SK-N-MC (cell line): ENCODE measurements at places on chromosomes 13 and 19.

DNA sequence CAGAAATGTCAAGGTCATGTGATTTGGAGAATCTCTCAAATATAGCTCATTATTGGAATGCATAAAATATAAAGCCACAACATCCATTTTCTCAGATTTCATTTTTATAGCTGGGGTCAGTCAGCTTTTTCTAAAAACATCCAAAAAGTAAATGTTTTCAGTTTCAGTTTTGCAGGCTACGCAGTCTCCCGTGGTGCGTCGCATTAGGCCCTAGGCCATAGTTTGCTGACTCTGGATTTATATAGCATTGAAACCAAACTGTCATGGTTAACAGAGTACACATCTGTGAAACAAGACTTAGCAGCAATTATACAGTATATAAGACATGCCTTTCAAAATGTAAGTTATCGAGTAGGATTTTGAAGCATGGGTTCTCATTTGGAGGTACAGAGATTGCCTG lies 140.0 kb downstream of the IRS2 start:
- DNase-seq, result peak; percentile 53

GRCh38 chr19:42121656-42122069 lies 10.6 kb downstream of the POU2F2 start:
- no peak for DNase-seq

DNA sequence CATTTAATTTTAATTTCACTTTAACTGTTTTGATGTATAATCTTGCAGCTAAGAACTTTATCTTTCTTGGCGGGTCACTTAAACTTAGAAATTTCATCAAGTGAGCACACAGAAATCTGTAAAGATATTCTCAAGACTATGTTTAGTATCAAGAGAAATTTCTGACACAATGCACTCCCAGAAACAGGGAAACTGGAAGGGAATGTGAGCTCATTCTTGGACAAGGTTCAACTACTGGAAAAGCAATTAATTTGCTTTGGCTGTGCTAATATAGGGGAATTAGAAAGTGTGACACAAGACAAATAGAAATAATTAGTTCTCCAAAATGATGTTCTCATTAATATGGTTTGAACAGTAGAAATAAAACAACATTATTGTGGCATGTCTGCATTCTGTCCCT lies 402.3 kb downstream of the DACH1 start:
- no peak for DNase-seq

DNA sequence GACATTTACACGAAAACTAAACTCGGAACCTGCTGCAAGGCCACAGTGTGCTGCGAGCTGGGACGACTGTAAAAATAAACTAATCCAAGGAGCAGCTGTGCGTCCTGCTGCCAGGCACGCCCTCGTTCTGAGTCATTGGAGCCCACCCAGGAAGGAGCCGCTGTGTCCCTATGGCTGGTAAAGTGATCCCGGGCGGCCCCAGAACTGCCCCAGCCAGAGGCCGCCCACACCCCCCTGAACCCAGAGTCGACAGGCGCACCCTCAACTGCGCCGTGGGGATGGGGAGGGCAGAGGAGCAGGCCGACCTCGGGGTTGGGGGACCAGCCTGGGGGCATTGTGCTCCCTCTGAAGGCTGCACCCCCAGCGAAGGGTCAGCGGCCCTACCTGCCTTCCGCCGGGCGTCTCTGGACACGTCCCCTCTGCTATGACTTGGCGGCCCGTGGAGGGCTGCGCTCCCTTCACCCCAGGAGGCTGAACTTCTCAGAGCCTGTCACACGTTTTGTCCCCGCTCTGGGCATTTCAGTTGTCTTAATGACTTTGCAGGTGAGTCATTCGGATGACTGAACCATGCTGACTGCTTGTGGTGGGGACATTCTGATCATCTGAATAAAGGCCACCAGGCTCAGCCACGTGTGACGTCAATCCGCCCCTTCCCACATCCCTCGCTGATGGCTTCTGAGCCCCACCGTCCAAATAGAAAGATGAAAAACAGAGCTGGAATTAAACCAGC lies 42.7 kb downstream of the ADPRHL1 start:
- DNase-seq, result no peak

- DNase-seq, result no peak
Measured at GRCh38 chr13:106560821-106561220, 7.1 kb downstream of the ARGLU1 start.

DNA sequence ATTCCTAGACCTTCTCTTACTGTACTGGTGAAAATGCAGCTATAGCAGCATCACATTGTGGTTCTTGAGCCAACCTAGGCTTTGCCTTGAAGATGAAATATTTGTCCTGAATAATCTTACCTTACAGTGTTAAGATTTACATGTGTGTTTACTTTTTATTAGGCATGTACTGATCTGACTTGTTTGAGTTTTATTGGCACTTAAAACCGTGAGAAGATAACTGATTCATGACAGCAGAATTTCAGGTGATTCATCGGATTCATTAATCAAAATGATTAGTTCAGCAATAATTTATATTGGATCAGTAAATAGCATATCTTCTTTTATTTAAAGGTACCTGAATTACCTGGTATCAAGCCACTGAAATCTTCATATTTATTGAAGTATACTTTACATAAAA lies 296.3 kb downstream of the KLF5 start:
- DNase-seq, result no peak

DNA sequence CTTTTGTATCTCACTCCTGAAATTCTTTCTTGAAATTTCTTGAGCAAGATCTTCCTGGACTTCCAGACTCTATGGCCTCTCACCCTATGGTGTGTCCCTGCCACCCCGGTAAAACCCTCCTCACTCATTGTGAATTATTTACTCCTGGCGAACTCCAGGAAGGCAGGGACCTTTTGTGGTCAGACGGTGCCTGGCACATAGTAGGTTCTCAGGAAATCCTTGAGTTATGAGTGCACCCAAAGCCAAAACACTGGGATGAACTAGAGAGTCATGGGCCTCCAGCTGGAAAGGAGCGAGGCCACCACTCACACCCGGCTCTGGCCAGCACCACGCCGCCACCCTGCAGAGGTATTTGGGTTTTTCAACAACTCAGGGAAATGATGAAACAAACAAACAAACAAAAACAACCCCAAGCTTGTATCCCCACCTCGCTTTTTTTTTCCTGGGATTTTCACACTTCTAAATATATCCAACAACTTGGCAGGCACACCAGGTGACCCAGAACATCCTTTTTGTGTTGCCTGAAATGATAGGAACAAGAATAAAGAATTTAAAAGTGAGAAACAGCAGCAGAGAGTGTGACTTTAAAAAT lies 11.2 kb downstream of the HPN start:
- no peak for DNase-seq

GRCh38 chr13:88339271-88339741 lies 668.1 kb downstream of the SLITRK5 start:
- no peak for DNase-seq

DNA sequence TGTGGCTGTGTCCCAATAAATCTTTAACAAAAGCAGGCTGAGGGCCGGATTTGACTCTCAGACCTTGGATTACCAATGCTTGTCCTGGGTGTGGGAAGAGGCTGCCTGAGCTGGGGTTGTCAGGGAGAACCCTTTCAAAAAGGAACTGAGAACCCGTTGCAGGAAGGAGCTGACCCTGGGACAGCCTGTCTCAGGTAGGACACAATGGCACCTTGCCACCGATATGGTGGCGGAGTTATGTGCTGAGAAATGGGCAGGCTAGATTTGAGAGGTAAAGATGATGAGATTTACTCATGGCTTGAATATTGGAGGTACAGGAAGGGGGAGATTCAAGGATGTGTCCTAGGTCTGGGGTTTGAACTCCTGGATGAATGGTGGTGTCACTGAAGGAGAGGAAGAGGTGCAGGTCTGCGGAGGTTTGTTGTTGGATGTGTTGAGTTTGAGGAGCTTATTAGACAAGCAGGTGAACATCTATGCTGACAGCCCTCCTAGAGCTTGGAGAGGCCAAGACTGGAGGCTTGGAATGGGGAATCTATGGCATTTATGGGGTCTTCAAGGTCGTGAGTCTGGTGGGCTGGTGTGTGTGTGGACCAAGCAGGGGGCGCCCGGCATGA lies 7.2 kb downstream of the PLEKHF1 start:
- no peak for DNase-seq

- DNase-seq, result peak; percentile 88
Measured at GRCh38 chr13:89269737-89270136, 1598.6 kb downstream of the SLITRK5 start.

DNA sequence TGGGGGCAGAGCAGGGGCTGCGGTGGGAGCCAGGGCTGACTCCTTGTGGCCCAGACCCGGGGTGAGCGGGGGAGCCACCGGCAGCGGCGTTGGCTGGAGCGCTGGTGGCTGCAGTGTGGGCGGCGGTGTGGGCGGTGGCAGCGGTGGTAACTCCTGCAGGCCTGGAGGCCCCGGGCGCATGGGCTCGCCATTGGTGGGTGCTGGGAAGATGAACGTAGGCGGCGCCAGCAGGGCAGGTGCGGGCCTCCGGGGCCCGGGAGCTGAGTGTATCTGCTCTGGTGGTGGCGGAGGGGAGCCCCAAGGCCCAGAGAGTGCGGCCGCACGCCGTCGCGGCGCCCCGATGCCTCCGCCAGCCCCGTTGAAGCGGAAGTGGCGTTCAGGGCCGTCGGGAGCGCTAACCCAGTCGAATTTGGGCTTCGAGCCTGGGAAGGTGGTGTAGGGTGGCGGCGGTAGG lies 2.0 kb downstream of the GGN start:
- DNase-seq, result no peak

DNA sequence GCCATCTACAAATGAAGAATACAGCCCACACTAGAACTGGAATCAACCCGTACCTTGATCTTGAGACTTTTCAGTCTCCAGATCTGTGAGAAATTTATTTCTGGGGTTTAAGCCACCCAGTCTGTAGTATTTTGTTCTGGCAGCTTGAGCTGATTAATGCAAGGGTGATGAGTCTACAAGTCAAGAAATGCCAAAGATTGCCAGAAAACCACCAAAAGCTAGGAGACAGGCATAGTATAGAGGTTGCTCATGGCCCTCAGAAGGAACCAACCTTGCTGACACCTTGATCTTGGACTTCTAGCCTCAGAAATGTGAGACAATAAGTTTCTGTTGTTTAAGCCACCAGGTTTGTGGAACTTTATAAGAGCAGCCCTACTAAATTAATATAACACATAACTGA lies 428.2 kb upstream of the KLF12 start:
- no peak for DNase-seq

GRCh38 chr13:94329277-94329676 lies 150.2 kb downstream of the DCT start:
- DNase-seq, result no peak
